CD4-positive, alpha-beta T cell treated with Interleukin-4 for 4 hours (primary cell): ENCODE measurements at places on chromosomes 6 and 20.

DNA sequence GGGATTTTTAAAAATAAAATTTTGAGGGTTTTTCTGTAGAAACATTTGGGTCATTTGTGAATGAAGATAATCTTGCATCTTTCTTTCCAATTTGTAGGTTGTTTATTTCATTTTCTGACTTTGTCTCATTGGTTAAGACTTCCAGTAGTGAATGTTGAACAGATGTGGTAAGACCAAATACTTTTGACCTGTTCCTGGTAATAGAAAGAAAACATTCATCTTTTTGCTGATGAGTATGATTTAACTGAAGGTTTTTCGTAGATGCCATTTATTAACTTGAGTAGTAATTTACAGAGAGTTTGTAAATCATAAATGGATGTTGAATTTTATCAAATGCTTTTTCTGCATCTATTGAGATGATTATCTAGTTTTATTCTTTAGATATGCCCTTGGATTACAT lies 416.1 kb upstream of the CITED2 start:
- DNase-seq = no peak

- DNase-seq = no peak
Observed at GRCh38 chr6:54291146-54291545, 17.1 kb upstream of the TINAG start.

- no peak for DNase-seq
Observed at GRCh38 chr6:33990061-33990541, 155.8 kb downstream of the GRM4 start.

GRCh38 chr6:4055420-4056041 lies 23.4 kb downstream of the FAM217A start:
- peak; percentile 13 for DNase-seq

DNA sequence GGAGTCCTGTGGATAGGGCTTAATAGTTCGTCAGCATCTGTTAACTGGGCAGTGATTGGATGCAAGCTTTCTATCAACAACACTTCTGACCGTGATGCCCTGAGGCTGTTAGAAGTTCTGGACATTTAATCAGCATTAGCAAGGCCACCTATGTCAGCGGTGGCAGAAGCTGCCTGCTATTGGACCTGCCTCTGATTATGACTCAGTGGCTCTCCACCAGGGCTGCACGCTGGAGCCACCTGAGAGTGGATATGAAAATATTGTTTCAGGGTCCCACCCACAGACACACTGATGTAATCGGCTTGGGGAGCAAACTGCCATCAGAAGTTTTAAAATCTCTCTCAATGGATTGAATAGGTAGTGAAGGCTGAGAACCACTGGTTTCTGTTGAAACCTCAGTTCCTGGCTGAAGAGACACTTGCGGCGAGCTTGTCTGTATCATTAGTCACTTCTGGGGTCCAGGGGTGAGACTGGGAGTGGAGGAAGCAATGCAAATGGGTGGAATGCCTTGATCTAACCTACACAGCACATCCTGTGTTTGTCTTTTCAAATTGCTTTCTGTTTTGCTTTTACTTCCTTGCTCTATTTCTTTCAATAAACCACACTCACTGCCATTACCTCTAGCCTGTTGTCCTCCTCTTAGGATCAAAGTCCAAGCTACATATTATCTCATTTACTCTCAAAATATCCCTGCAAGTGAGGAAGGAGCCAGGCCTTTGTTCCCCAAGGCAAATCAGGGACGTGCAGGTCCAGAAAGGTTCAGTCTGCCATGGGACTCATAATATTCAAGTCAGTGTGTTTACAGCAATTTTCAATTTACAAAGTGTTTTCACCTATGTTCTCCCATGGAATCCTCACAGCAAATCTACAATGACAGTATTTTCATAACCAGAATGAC lies 4.2 kb downstream of the CLIC5 start:
- peak; percentile 94 for DNase-seq

GRCh38 chr20:42686057-42686456 lies 503.6 kb downstream of the PTPRT start:
- DNase-seq = no peak

- no peak for DNase-seq
Observed at GRCh38 chr6:170033666-170034065, 257.2 kb downstream of the DLL1 start.

DNA sequence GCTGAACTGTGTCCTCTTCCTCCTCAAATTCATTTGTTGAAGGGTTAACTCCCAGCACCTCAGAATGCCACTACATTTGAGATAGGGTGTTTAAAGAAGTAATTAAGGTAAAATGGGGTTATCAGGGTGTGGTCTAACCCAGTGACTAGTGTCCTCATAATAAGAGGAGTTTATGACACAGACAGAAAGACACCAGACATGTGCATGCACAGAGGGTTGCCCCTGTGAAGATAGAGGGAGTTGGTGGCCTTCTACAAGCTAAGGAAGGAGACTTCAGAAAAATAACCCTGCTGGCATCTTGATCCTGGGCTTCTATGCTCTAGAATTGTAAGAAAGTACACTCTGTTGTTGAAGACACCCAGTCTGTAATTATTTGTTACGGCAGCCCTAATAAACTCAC lies 24.9 kb upstream of the EDN1 start:
- DNase-seq = no peak

DNA sequence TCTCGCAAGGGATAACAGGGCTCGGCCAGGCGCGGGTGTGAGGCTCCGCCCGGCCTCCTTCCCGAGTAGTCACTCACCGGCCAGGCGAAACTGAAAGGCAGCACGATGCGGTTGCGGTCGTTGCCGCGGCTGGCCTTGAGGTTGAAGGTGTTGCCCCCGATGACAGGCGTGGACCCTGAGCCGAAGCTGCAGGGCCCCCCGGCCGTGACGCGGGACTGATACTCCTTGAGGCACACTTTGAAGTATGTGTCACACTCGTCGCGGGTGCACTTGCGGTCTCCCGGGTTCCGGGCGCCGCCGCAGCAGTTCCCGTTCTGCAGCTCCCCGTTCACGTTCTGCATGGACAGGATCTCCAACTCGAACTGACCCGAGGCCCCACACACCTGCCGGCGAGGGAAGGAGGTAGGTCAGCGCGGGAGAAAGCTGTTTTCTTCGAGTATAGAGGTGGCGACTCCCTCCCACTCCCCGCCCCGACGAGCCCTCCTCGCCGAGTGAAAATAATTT lies 1.1 kb downstream of the JAG1 start:
- DNase-seq = peak; percentile 20

DNA sequence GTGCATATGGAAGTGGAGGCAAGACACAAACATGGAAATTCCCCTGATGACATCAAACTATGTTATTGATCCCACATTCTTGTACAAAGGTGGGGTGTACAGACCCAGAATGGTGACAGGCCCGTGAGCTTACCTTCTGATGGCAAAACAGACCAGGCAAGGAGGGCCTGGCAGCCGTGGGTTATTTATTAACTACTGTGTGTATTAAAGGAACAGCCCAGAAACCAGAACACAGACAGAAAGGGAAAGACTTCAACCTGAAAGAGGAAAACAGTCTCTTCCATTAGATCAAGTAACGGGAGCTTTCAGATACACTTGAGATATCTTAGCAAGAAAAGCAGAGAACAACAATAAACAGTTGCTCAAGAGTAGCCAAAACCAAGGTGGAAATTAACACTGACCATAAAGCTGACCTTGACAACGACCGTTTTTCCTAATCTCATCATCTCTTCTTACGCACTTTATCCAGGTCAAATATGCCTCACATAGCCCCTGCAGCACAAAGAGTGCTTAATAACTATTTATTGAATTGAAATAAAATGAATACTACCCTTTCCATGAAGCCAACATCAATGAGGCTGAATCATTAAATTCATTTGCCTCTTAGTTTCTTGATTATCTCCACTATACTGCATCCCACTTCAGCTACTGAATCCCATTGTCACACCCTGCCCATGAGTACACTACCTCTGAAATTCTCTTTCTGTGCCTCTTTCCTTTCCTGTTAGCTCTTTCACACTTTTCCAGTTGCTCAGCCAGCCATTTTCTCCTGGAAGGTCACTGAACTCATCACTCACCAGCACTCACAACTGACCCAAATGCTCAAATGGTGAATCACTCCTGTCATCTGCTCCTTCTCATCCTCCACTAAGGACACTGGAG lies 67.4 kb downstream of the MOXD1 start:
- no peak for DNase-seq

DNA sequence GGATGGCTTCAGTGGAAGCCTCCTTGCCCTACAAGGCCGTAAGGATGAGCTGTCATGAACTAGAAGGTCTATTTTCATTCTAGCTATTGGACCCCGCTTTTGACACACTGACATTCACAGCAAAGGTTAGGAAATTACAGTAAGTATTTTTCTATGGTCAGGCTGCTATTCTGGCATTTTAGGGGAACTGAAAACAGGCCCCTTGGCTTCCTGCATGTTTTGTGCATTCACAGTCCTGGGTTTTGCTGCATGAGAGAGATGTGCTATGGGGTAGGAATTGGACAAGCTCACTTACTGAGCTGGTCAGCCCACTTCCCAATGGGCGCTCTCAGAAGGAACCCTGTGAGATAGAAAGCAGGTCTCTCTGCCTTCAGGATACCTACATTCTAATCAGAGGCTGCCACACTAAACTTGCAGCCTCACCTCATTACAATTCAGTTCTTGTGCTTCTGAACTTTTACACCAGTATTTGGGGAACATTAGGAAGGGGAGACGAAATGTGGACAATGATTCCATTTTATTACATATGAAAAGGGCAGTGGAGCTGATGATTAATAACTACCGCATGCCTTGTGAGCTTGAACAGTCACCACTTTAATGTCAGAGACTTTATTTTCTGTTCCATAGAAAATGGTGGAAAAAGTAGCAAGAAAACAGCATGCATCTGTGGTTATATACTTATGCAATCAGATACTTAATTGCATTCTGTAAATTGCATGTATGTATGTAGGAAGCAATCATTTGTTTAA lies 86.6 kb upstream of the TAB2 start:
- DNase-seq = no peak

DNA sequence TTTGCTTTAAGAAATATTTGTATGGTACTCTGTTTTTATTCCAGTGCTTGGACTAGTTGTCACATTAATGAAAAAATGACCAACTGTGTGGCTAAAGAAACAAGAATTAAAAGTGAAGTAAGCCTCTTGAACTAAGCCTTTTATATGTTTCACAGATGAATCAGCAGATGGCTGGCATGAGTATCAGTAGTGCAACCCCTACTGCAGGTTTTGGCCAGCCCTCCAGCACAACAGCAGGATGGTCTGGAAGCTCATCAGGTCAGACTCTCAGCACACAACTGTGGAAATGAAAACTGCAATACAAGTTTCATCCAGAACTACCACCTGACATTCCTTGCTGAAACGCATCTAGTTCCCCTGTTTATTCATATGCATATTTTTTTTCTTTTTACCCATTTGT lies 96.8 kb downstream of the B3GAT2 start:
- DNase-seq = no peak

- DNase-seq = no peak
Observed at GRCh38 chr6:26272171-26272637, 92.8 kb upstream of the BTN3A2 start.

GRCh38 chr20:35561268-35561667 lies 19.4 kb downstream of the ERGIC3 start:
- no peak for DNase-seq

- DNase-seq = no peak
Observed at GRCh38 chr6:153192943-153193885, 62.1 kb upstream of the RGS17 start.

- DNase-seq = no peak
Observed at GRCh38 chr6:228881-229651, 63.2 kb upstream of the DUSP22 start.

GRCh38 chr6:136103763-136104311 lies 146.3 kb downstream of the MTFR2 start:
- no peak for DNase-seq

GRCh38 chr6:42100029-42100901 lies 42.2 kb downstream of the C6orf132 start:
- no peak for DNase-seq

- no peak for DNase-seq
Observed at GRCh38 chr6:83341765-83342164, 89.1 kb downstream of the ME1 start.

GRCh38 chr6:124064317-124065113 lies 260.9 kb downstream of the NKAIN2 start:
- DNase-seq = no peak

- no peak for DNase-seq
Observed at GRCh38 chr6:23081701-23082100, 512.3 kb downstream of the HDGFL1 start.

DNA sequence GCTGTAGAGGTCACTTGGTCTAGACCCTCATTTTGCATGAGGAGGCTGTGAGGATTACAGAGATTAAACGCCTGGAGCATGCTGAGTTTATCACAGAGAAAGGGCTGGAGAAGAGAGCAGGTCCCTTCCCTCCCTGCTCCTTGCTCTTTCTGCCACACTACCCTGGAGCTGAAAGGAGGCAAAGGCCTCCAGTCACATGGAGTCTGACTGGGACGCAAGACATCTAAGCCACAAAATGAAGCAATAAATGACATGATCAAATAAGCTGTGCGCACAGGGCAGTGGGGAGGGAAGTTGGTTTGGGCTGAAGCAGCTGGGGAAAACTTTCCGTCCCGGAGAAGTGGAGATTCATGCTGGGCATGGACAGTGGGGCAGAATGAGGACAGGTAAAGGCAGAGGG lies 33.3 kb downstream of the ATXN1 start:
- DNase-seq = no peak

GRCh38 chr6:156953479-156954146 lies 176.4 kb downstream of the ARID1B start:
- peak; percentile 77 for DNase-seq

- DNase-seq = no peak
Observed at GRCh38 chr20:4581838-4582237, 139.9 kb upstream of the PRND start.

DNA sequence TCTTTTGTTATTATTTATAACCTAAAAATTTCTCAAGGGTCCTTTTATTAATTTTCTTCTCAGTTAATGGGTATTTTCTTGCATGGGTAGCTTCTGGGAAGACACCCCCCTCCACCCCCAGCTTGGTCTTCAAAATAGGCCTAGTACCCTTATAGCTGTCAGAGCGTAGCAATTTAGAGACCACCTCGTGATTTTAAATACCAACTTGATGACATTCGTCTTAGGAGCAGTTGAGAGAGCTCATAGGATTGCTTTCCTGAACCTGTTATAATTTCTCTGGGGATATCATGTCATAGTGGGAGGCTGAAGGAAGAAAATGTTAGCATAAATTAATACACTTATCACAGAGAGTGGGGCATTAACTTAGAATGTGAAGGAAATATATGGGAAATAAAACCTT lies 83.1 kb upstream of the MLIP start:
- DNase-seq = no peak

DNA sequence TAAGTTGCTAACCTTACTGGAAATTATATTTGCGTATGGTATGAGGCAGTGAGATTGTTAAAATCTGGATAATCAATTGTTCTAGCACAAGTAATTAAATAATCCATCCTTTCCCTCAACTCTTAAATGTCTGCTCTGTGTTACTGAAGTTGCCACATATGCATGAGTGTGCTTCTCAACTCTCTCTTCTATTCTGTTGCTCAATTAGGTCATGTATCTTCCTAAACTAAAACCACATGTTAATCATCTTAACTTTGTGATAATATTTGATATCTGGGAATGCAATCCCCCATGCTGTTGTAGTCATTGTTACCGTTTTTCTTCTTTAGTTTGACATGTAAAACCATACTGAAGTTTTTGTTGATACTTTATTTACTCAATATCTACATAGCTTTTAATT lies 63.5 kb upstream of the STMND1 start:
- DNase-seq = no peak

- DNase-seq = no peak
Observed at GRCh38 chr6:56399250-56399671, 151.9 kb upstream of the COL21A1 start.

- DNase-seq = no peak
Observed at GRCh38 chr6:159952289-159953005, 16.4 kb upstream of the IGF2R start.

- DNase-seq = no peak
Observed at GRCh38 chr20:49507741-49508434, 25.4 kb upstream of the KCNB1 start.
